ENCODE measurements at places on chromosomes 5 and 9.

DNA sequence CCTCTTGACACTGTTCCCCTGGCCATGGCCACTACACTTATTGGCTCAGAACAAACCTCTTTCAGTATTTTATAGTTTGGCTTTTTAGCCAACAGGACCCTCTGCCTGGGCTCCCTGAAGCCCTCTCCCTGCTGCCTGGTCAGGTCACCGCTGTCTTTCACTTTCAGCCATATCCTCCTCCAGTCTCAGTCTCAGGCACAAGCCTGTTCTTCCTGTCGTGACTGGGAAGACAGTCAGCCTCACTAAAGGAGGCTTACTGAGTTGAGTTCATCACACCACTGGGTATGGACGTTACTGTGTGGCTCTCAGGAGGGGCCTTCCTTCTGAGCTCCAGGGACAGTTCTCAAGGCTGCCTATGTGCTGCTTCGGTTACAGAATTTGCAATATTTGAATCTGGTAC is 2.0 kb downstream of the QSOX2 start:
- DNase-seq = no peak

- DNase-seq = no peak
Measured at GRCh38 chr9:106700676-106701075, 162.3 kb upstream of the ZNF462 start.

GRCh38 chr9:122950263-122950662 is 9.4 kb downstream of the RABGAP1 start:
- no peak for DNase-seq

- DNase-seq = no peak
Measured at GRCh38 chr5:92144824-92145223, 761.7 kb upstream of the ARRDC3 start.
